Left renal cortex interstitium (tissue), 4 donors: ENCODE measurements at places on chromosomes 3 and 15. TPM values are rescaled to one million over a fixed set of nuclear protein-coding genes. Genes with fewer than 3 reads are reported as not detected.

Gene AADACL2
- not detected for polyA plus RNA-seq

Gene PARP16
- polyA plus RNA-seq: 16.4 TPM

Gene ZNF385D
- polyA plus RNA-seq: 9.1 TPM

Gene LXN
- polyA plus RNA-seq: 28.7 TPM

Gene CNTN4
- polyA plus RNA-seq: 31.2 TPM

Gene CTDSPL
- 100 TPM for polyA plus RNA-seq

DNA sequence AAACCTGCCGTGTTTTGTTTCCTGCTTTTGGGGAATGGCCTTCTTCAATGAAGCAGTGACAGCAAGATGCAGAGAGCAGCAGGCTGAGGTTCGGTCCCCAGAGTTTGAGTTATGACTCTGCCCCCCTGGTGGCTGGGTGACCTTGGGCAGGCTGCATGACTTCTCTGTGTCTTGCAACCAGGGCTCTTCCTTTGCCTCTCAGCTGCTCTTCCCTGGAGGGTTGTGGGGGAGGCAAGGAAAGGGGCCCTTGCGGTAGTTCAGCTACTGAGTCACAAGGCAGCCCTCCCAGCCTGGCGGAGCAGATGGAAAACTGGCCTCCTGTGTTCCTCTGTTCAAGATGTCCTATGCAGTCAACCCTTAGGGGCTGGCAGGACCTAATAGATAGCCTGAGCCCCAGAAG is 17.1 kb downstream of the CTXND1 start:
- DNase-seq: no peak

GRCh38 chr15:70475407-70475781 is 288.0 kb downstream of the UACA start:
- DNase-seq: no peak

DNA sequence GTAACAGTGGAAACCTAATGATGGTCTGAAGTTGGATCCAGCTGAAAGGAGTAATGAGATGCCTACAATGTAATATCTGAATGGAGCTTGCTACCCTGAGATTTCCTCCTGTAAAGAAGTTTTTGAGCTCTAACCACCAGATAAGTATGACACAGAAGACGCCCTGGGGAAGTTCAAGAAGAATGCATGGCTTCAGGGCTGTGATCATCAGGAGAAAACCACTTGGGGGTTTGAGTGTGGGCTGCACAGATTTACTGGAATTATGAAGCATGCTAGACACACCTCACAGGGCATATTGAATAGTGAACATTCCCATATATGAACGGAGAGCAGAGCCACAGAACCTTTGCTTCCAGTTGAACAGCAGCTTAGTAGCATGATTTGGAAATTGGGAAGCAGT is 10.6 kb upstream of the CCDC80 start:
- DNase-seq: no peak

GRCh38 chr15:51022206-51022605 is 72.5 kb downstream of the TNFAIP8L3 start:
- DNase-seq: no peak

DNA sequence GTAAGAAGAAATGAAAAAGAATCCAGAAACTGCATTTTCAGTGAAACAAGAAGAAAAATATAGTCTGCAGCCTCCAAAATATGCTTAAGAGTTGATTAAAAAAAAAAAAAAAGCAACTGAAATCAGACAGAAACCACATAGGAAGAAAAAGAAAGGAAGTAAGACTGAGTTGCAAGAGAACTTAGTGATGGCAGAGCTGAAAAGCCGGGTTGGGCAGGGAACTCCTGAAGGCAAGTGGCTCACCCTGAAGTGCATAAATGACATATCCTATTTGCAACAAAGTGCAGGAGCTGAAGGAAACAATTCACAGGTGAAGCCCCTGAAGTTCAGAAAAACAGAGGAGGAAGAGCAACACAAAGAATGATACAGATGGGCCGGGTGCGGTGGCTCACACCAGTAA is 108.8 kb upstream of the SLC25A36 start:
- DNase-seq: no peak

- no peak for DNase-seq
These were observed 237.0 kb downstream of the CPNE4 start for GRCh38 chr3:131797776-131798175.

DNA sequence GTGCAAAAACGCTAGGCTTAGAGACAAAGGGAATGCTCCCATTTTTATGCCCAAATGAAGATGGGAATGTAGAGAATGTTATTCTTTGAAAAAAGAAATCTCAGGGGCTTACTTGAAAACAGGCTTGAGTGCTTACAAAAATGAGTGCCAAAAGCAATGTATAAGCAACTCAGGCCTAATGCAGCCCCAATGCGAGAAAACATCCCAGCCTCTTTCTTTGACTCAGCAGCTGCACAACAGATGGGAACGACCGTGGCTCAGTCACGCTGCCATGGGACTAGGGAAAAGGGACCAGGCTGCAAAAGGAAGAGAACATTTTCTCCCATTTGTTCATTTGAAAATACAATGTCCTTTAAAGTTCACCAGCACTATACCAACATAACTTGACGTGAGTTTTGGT is 246.4 kb upstream of the LRIG1 start:
- no peak for DNase-seq

DNA sequence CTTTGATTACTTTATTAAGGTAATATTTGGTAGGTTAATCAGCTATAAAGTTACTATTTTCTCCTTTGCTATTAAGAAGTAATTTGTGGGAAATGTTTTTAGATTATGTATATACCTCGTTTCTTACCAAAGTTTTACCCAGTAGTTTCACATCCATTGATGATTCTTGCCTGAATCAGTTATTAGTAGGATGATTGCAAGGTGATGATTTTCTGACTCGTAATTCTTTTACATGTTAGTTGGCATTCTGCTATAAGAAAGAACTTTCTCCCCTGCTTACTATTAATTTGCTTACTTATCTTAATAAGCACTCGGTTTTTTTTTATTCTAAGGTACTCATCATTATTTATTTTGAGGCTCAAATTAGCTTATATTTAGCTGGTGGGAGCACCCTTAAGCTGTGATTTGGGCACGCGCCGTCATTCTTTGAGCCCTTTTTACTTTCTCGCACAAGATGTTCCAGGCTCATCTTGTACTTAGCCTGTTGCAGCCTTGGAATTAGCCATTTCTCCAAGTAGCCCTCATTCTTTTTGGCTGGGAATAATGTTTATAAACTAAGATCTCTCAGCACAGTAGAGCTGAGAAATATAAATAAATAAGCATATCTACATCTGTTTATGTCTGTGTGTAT is 15.3 kb downstream of the USP3 start:
- no peak for DNase-seq

- DNase-seq: no peak
These were observed 22.6 kb downstream of the MTHFS start for GRCh38 chr15:79874242-79874641.

- no peak for DNase-seq
These were observed 239.6 kb downstream of the NR1D2 start for GRCh38 chr3:24184528-24185176.

DNA sequence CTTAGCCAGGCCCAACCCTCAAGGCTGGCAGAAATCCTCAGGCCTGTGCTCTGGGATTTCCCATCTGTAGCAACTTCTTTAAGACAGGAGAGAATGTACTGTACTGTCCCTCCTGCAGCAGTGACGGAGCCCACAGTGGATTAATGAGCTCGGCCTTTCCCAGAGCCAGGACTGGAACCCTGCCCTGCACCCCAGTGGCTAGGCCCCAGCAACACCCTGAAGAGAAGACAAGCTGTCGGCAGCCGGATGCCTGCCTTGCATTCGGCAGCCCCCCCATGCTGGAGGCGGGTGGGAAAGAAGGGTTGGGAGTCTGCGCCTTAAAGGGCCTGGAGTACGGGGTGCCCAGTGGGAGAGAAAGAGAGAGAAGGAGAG is 32.0 kb downstream of the KLHL25 start:
- DNase-seq: no peak

DNA sequence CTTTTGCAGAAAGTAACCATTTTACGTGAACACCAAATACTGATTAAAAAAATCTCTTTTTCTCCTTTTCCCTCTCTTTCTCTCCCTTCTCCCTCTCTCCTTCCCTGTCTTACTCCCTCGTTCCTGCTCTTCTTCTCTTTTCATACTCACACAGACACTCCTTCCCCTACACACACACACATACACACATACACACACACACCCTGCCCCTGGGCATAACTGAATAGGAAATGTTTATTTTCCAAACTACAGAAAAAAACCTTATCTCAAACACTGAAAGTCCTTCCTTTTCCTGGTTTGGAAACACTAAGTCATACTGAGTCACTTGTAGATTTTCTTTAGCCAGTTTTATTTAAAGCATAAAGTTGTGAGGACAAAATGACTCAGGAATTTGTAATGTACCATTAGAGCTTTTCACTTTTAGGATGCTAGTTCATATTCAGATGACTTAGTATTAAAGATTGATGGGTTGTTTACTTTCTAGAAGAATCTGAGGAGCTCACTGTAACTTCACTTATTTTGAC is 62.4 kb downstream of the MBNL1 start:
- DNase-seq: no peak

DNA sequence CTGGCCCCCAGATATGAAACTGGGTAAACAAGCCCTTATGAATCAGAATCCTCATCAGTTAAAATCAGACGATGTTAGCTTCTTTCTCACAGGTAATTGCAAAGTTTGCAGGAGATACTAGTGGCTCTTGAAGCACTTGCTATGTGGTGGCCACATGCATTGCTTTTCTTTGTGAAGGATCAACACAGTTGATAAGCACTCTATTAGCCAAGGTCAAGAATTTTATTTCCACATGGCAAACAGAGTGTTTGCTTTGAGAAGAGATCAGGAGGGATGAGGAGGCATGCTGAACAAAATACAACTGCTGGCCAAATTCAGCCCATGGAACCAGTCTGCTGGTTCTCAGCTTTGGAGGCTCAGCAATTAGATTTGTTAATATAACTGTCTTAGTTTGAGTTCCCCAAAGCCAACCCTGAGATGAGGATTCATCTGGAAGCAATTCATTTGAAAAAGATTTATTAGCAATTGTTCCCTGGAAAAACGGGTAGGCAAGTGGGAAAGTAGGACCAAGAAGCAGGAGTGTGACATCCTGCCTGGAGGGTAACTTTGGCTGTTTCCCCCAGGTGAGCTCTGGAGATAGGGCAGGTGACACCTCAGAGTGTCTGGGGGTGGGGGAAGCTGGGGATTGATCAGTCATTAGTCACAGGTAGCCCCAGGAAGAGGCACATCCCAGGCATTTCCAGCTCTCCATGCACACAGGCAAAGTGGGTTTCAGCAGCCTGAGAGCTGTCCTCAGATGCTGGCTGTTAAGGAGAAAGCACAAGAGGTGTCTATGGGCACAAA is 180.3 kb downstream of the ABHD5 start:
- DNase-seq: no peak

GRCh38 chr3:123379041-123379830 is 69.7 kb downstream of the ADCY5 start:
- no peak for DNase-seq

DNA sequence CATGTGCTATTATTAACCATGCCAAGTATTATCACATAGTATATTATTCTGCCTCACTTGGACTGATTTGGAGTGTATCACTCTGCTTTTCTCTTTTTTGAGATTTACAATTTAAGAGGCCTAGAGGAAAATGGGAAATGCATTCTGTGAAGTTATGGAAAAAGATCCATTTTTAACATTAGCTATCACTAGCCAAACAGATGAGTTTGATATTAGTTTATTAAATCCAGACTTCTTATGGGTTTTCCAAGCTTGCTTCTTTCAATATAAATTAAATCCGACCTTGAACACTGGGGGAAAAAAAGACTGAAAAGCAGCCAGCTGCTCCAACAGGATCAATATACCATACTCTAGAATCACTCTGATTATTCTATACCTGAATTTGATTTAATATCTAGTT is 30.1 kb upstream of the PLOD2 start:
- DNase-seq: no peak

DNA sequence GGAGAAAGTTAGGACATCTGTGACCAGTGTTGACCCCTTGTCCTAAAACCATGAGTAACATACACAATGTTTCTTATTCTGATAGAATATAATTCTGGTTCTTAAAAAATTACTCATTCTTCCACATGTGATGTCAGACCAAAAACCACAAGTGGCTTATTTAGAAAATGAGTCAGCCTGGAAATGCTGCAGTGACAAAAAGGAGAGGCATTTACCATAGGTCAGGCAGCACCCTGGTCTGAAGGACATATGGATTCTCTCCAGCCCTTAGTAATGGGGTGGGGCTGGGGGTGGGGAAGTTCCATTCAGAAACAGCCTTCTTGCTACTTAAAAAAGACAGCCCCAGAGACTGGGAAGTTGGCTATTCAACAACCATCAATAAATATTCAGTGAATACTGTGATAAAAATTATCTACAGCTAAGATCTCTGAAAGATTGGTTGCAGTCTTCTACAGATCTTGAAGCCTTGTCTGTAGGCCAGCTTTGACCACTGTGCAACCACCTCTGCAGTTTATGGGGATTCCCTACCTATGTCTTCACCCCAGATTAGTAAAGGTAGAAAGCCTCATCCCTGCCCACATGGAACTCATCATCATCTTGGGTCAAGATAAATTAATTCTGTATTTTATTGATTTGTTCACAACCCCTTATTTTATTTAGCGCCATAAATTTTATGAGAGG is 34.9 kb upstream of the TIMP4 start:
- DNase-seq: no peak

DNA sequence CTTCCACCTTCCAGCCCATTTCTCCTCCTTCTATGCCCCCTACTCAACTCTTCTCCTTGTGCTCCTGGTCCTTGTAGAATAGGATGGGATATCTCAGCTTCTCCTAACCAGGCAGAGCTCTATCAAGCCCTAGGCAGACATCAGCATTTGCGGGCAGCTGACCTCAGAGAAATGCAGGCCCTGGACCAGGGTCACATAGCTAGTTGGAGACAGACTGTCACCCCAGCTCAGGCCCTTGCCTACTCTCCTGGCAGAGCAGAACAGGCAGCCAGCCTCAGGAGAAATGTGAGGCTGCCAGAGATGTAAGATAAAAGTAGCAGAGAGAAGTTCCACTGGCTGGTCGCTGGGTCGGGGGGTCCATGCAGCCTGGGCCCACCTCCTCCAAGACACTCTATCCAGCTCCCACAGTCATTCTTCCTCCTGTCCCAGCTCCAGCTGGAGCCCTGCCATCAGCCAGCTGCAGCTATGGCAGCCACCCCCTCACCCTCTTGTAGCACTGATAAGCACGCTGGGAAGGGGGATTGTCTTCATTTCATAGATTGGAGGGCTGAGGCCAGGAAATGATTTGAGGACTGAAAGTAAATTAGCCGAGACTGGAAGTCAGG is 4.0 kb downstream of the CYP8B1 start:
- DNase-seq: no peak

DNA sequence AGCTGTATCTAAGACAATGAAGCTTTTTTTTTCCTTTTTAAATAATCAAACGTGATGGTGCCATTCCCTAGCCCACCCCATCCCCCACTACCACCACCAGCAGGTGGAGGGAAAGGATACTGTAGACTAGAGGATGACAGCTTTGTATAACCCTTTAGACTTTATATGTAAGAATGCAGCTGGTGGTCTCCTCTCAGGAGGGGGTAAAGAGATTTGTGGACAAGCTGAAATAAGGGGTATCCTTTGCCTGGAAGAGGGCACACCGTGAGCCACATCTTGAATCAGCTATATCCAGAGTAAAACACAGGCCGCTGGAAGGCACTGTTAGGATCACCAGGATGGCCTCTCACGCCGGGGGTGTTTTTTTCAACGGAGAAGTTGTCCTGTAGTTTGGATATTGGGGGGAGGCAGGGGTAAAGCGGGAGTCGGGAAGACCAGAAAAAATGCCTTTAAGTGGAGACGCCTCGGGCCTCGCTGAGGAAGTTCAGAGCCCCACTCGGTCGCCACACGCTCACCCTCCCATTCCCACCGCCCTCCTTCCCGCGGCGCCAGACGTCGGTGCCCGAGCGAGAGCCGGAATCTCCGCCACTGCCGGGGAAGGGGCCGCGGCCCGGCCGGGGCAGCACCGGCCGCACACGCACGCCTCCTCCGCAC is 986 bp downstream of the KPNA4 start:
- DNase-seq: peak; percentile 13

GRCh38 chr3:57158813-57159738 is 6.1 kb downstream of the IL17RD start:
- no peak for DNase-seq
